T-helper 17 cell (primary cell): ENCODE measurements at places on chromosomes 2 and 18. TPM values are rescaled to one million over a fixed set of nuclear protein-coding genes. Genes with fewer than 3 reads are reported as not detected.

GPBAR1 gene
- 1.5 TPM for total RNA-seq

MC2R gene
- total RNA-seq: not detected

SIX3 gene
- total RNA-seq: not detected

ANKRD30BL gene
- total RNA-seq: not detected

GRCh38 chr2:42523341-42523740 lies 29.6 kb upstream of the KCNG3 start:
- H3K36me3 ChIP-seq: no peaks in the 10 kb centered on the region
- no peak for DNase-seq
- no peak overlapping the region for H3K27ac ChIP-seq
- no peak overlapping the region for H3K4me3 ChIP-seq
- H3K27me3 ChIP-seq: no peaks in the 10 kb centered on the region
